ENCODE measurements at places on chromosomes 16 and 17. TPM values are rescaled to one million over a fixed set of nuclear protein-coding genes. Genes with fewer than 3 reads are reported as not detected.

The COX6A2 gene
- not detected for total RNA-seq

The SDR42E2 gene
- not detected for total RNA-seq

The NOS2 gene
- total RNA-seq, result 0.14 TPM

The TP53TG3F gene
- 0.17 TPM for total RNA-seq

The TRIM72 gene
- total RNA-seq, result 0.01 TPM

The NAGS gene
- 0.82 TPM for total RNA-seq

The TNFRSF17 gene
- total RNA-seq, result not detected

The ZP2 gene
- total RNA-seq, result not detected

The USP10 gene
- total RNA-seq, result 78.7 TPM

The FOXJ1 gene
- total RNA-seq, result 0.76 TPM

The TEX14 gene
- 0.16 TPM for total RNA-seq

The IRF8 gene
- 0.59 TPM for total RNA-seq

The PSME3IP1 gene
- total RNA-seq, result 90.3 TPM

The KATNIP gene
- total RNA-seq, result 11.5 TPM

The SHCBP1 gene
- total RNA-seq, result 45.2 TPM

The CX3CL1 gene
- total RNA-seq, result 0.22 TPM

The EFCAB3 gene
- not detected for total RNA-seq

The ALDH3A1 gene
- 1,130 TPM for total RNA-seq

The PRSS21 gene
- not detected for total RNA-seq

The CIAO3 gene
- 31.1 TPM for total RNA-seq

The RNF166 gene
- 17.5 TPM for total RNA-seq

Data from A549 treated with Hydrocortisone at 1 μM for 4 hours (cell line).